Mucosa of descending colon (tissue), 3 donors: ENCODE measurements at places on chromosomes 4 and X.

GRCh38 chr4:187940299-187940698 is 55.3 kb upstream of the ZFP42 start:
- no peak for DNase-seq

- no peak for DNase-seq
These were observed at the start of gene ZCCHC12 for GRCh38 chrX:118823263-118824172. ZCCHC12 (plus strand) TSS chrX:118823824; CDS start chrX:118825245, 1,421 bp downstream.

DNA sequence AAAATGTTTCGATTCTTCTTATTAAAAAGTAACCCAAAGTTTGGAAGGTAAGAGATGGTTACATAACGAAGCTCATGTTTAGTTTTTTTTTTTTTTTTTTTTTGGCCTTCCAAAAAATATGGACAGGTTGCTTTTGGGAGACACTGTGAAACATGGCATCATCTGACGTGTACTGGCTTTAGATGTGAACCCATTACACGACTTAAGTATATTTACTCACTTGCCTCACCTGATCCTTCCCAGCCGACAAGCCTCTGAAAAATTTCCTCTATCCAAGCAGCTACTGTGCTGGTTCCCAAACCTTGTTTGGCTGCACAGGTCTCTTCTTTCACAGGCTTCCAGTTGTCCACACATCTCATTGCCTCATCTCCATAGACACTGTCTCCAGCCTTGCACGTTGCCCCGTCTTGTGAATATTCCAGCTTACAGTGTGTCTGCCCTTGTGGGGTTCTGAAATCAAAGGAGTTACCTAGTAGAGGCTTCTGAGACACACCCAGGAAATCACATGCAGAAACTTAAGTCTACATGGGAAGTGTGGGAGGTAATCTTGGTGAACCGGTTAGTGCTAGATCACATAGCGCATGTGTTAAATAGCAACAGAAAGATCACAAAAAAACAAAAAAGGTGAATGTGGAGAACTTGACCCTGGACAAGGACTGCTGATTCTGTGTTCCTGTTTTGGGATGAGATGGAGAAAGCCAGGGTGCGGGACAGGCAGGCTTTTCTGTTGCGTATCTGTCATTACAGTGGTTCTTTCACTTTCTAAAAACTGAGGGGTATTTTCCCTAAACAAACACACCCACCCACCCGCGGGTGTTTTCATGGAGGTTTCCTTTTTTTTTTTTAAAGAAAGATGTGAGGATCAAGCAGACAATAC is 328.6 kb downstream of the ARHGAP10 start:
- peak; percentile 34 for DNase-seq

DNA sequence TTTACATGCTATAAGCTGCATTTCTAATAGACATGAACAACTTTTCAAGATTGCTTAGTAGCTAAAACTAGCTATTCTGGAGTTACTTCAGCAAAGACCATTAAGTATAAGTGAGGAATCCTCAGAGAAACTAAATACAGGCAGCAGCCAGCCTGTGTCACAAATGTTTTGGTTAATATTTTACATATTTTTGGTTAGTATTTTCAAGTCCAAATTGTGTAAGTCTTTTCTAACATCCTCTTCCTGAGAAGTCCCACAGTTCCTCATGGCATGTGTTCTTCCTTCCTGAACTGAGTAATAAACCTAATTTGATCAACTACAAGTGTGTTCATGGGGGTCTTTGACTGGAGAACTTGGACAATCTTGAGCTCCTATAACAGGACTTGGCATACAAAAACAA is 42.4 kb upstream of the MCF2 start:
- no peak for DNase-seq

GRCh38 chr4:143354990-143355389 is 18.3 kb downstream of the GAB1 start:
- DNase-seq, result peak; percentile 29

- DNase-seq, result no peak
These were observed 148.7 kb downstream of the AFAP1 start for GRCh38 chr4:7790999-7791398.

DNA sequence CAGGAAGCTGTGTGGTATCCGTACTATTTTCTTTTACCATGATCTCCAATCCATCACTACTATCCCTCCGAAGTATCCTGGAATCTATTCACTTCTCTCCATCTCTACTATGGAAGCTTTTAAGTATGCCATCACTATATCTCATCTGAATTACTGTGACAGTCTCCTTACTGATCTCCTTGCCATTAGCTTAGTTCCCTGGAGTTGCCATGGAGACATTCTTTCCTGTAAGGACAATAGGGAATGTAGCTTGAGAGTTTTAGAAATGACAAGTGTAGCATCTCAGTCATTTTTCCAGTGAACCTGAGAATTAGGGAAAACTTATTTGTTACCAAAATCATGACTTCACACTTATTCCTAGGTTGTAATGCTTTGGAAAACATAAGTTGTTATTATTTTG is 86.3 kb downstream of the HPGD start:
- DNase-seq, result no peak

DNA sequence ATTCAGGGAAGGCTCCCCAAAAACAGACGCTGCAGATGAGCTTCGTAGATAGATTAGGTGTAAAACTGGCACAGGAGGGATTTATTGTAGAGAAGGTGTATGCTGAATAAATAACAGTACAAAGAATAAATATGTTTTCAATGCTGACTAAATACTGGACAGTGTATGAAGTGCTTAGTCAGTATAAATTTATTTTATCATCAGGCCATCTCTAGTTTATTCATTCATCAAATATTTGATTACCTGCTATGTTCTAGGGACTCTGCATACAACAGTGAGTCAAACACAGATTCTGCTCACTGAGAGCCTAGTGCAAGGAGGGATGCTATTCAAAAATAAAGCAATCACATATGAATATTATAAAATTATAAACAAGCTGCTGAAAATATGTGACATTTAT is 63.6 kb upstream of the TSPAN5 start:
- DNase-seq, result no peak

- DNase-seq, result peak; percentile 57
These were observed 737 bp downstream of the NELFA start for GRCh38 chr4:2007804-2008670.

GRCh38 chr4:184515606-184516005 is 41.3 kb upstream of the IRF2 start:
- no peak for DNase-seq

DNA sequence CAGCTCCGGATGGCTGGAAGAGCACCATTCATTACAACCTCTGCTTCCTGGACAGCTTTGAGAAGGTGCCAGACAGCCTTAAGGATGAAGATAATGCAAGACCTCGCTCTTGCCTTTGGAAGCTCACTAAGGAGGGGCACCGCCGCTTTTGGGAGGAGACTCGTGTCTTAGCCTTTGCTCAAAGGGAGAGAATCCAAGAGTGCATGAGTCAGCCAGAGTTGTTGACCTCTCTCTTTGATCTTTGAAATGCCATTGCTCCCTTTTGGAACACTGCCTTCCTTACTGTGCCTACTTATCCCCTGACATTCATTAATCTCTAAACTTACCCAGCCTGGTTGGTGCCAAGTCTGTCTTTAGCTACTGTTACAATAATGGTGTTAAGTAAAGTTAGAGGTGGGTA is 1.2 kb downstream of the FOXR2 start:
- DNase-seq, result no peak

GRCh38 chrX:148474030-148474429 is 26.4 kb upstream of the AFF2 start:
- DNase-seq, result no peak

- no peak for DNase-seq
These were observed 37.9 kb upstream of the TRPC3 start for GRCh38 chr4:121989715-121990114.

GRCh38 chrX:1041091-1041490 is 171.4 kb downstream of the CRLF2 start:
- no peak for DNase-seq

GRCh38 chrX:15515931-15516330 is 15.3 kb downstream of the BMX start:
- DNase-seq, result no peak

GRCh38 chrX:51026862-51027261 is 116.3 kb downstream of the BMP15 start:
- DNase-seq, result no peak

GRCh38 chr4:85420831-85421230 is 54.1 kb upstream of the ARHGAP24 start:
- DNase-seq, result no peak

DNA sequence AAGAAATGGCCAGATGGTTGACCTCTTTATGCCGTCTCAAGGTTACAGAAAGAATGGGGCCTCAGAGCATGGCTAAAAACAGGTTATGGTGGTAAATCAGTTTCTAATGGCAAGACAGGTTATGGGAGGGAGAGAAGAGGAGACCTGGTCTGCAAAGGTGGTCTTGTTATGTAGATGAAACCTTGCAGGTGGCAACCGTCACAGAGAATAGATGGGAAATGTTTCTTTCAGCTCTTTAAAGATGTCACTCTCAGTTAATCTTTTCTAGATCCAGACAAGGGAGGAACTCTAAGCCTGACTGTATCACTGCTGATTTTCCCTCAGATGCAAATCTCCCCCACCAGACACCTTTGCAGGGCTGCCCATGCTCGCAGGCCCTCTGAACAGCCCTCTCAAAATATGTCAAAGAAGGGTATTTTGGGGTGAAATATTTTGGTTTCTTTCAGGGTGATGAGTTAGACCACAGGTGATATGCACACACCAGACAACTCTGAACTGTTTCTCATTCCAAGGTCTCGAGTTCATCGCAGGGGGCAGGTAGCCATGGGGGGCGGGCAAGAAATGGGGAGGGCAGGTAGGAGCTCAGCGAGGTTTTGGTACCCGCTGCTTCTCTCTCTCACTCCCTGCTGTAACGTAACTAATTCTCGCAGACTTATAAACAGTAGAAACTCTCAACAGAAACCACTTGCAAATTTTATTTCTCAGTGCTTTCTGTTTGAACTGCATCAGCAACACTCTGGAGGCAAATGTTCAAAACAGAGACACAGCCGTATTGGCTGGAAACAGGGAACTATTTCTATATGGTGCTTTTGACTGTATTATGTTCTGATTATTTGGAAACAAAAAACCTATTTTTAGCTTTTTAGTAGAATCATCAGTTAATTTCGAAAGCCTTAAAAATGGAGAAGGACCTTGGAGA is 32.4 kb downstream of the CASP3 start:
- no peak for DNase-seq

DNA sequence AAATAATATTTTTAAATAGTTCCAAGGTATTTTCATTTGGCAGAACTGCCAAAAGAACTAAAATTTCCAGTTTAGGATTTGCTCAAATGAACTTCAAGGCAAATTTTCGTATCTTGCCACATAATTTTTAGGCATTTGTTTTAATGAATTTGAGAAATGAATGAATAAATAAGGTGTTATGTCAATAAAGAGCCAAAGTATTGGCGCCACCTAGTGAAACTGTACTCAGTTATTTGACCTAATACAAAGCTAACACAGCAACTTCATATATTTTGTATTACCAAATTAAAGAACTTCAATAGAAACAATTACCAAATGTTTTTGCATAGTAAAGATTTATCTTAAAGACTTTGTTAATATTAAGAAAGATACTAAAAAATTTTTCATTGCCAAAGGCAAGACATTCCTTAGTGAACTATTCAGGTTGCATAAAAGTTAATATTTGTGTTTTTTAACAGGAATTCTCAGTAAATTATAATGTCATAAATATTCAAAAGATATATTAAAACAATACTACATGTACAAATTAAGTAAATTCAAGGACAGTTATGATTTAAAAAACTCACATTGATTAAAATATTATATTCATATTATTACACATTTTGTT is 50.3 kb downstream of the STPG2 start:
- DNase-seq, result no peak

GRCh38 chr4:76074468-76074867 is at the start of gene ART3:
ART3 (plus strand) TSS chr4:76074709; CDS start chr4:76075890, 1,181 bp downstream.
- no peak for DNase-seq

GRCh38 chr4:52069571-52069970 is 18.5 kb downstream of the SPATA18 start:
- no peak for DNase-seq

DNA sequence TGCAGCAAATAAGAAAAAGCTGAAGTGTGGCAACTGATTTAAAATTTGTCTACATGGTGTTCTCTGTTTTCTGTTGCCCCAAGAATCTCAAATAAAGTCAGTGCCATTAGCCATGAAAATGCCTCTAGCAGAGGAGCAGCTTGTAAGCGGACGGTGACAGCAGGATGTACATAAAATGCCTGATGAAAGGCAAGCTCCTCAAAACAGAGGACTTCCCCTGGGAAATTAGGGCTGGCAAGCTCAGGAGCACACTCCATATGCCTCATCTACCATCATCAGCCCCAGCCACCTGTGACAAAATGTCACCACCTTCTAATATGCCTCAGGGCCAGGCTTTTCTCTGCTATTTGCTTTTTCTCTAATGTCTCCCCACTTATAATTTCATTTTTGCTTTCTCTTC is 54.5 kb downstream of the ASB9 start:
- DNase-seq, result no peak

DNA sequence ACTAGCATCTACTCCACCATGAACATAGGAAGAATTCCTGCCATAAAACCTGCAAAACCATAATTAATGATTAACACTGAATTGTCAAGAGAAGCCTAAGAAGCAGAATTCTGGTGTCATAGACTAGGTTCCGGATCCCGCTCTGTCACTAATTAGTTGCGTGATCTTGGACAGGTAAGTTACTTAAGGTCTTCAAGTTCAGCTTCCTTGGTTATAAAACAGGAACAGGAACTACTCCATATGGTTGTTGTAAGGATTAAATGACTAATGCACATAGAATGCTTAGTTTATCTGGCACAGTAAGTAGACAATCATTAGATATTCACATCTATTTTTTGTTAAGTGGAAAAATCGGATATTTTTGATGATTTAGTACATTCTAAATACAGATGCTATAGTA is 14.3 kb downstream of the G3BP2 start:
- DNase-seq, result no peak

GRCh38 chr4:14218641-14219040 is 591.1 kb upstream of the BOD1L1 start:
- no peak for DNase-seq
